ENCODE measurements at places on chromosomes 5 and 9. TPM values are rescaled to one million over a fixed set of nuclear protein-coding genes. Genes with fewer than 3 reads are reported as not detected.

The PTPRD gene
- 4.4 TPM for total RNA-seq

The ANGPTL2 gene
- total RNA-seq, result 40.0 TPM

The TMEM232 gene
- total RNA-seq, result 2.7 TPM

The FAM221B gene
- total RNA-seq, result not detected

The GEMIN5 gene
- total RNA-seq, result 17.6 TPM
